ENCODE measurements at places on chromosomes 5 and 9.

GRCh38 chr9:137682428-137683105, 63.8 kb downstream of the EHMT1 start:
- DNase-seq: no peak

DNA sequence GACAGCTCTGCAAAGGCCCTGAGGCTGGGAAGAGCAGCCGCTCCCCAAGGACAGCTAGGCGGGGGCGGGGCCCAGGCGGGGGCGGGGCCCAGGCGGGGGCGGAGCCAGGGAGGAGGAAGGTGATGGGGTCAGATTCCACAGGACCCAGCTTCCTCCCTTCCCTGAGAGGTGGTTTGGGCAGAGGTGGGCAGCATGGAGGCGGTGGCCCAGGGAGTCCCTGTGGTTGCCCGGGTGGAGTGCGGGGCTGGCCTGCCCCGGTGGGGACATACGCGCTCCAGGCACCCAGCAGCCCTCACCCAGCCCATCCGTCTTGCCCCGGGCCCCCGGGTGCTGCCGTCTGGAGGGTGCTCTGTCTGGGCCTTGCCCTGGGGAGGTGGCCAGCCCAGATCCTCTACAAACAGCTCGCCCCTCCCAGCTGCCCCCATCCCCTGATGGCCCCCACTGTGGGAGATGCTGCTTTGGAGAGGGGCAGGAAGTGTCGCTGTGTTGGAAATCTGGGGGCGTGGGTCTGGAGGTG, 11.0 kb upstream of the RNU6ATAC start:
- DNase-seq: no peak

GRCh38 chr9:131817627-131818026, 77.8 kb upstream of the RAPGEF1 start:
- DNase-seq: no peak

DNA sequence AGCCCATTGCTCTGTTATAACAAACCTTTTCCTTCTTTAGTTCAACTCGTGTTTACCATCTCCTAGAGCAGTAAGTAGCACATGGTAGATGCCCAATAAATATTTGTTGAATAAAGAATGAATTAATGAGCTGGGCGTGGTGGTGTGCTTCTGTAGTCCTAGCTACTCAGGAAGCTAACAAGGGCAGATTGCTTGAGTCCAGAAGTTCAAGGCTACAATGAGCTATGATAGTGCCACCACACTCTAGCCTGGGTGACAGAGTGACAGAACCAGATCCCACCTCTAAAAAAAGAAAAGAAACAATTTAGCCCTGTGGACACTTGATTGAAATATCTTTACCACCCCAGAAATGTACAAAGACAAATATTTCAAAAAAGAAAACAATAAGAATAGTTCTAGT, 14.6 kb upstream of the PAM start:
- no peak for DNase-seq

GRCh38 chr9:38342096-38342495, 50.4 kb upstream of the ALDH1B1 start:
- no peak for DNase-seq

DNA sequence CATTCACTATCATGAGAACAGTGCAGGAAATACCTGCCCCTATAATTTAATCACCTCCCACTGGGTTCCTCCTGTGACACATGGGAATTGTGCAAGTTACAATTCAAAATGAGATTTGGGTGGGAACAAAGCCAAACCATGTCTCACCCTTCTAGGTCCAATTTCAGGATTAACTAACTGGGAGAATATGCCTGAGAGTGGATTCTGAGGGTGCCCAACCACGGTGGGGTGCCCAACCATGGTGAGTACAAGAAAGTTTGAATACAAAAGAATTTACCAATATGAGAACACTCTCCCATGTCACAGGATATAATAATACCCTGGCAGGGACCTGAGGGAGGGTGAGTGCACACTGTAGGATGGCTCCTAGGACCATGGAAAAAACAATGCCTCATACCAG, 17.2 kb upstream of the GDA start:
- no peak for DNase-seq

- DNase-seq: no peak
Measured at GRCh38 chr5:172429201-172429940, 25.0 kb downstream of the SH3PXD2B start.

- DNase-seq: no peak
Measured at GRCh38 chr5:95667678-95668077, 15.1 kb downstream of the SPATA9 start.

DNA sequence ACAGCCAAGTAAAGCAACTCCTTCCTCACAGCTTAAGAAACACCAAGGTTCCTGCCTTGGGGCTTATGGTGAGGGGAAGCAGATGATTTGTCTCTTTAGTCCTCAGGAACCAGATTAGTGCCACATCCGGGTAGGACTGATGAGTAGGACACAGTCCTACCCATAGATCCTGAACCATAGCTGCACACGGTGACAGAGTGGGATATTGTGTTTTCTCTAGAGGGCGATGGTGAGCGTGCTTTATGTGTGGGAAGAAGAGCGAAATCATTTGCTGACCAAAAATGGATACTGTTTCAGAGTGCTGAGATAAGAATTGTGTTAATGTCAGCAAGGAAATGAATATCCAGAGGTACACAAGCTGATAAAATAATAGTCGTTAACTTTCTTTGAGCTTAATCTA, 209.0 kb upstream of the FBXL7 start:
- DNase-seq: no peak

- no peak for DNase-seq
Measured at GRCh38 chr9:99362321-99362720, 140.2 kb downstream of the SEC61B start.

- no peak for DNase-seq
Measured at GRCh38 chr5:6717247-6717646, 4.0 kb downstream of the TENT4A start.

DNA sequence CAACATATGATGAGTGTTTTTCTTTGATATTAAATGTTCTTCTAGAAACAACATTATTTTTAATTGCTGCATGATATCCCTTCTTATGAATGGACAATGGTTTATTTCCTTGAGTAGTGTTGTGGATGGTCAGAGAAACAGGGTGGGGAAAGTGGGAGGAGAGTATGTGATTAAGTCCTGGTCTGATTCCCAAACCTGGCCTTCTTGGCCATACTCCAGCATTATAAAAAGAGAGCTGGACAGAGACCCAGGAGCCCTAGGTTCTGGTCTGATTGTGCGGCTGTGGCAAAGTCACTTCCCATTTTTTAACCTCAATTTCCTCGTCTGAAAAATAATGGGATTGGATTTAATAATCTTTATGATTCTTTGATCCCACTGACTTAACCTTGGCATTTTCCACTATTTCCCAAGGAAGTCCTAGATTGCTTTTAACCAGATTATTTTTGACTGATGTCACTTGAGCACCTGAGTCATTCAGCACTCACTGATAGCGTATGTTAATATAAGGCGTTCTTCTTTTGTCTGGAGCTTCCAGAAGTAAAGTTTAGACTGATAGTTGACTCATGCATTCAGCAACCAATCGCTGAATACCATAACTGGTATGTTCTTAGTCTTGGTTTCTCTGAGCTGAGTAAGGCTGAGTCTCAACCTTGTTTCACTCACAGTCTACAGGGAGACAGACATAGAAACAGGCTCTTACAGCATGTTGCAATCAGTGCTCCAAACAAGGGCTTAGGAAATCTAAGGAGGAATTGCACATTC, 26.2 kb downstream of the OSMR start:
- DNase-seq: no peak

- DNase-seq: no peak
Measured at GRCh38 chr9:69599232-69599971, 72.8 kb downstream of the APBA1 start.

DNA sequence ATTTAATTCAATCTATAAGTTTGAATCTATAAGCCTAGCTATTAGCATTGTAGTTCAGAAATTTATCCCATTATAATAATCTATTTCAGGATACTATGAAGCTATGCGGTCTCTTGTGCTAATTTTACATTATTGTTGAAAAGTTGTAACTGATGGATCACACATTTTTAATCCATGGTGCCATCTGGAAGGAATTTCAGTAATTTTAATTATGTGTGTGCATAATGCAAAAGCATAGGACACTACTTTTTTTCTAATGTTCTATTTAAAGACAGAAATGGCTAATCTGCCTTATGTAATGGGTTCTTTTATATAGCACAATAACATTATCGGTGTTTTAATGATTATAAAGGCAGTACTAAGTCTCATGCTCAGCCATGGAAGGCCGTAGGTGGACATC, 90.6 kb downstream of the HOMER1 start:
- DNase-seq: no peak

- DNase-seq: no peak
Measured at GRCh38 chr9:95313010-95313498, 4.5 kb downstream of the FANCC start.

- no peak for DNase-seq
Measured at GRCh38 chr9:112558476-112558875, 71.8 kb downstream of the KIAA1958 start.

- DNase-seq: no peak
Measured at GRCh38 chr5:39760385-39761198, 335.8 kb upstream of the DAB2 start.

DNA sequence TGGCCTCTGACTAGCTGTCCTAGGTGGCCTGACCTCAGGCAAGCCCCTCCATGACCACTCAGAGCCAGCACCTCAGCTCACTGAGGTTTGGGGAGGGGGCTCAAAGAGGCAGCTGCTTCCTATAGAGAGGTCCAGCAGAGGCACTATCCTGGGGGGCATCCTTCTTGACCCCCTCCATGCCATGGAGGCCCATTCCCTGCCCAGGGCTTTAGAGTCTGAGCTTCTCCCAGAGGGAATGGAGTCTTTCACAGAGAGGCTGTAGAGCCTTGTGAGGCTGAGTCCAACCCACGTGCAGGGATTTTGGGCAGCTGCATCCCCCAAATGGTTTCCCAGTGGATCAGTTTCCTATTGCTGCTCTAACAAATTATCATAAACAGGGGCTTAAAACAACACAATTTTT, 16.9 kb downstream of the IRF1 start:
- no peak for DNase-seq

GRCh38 chr9:126723807-126724172, 81.0 kb upstream of the ZBTB43 start:
- DNase-seq: no peak

DNA sequence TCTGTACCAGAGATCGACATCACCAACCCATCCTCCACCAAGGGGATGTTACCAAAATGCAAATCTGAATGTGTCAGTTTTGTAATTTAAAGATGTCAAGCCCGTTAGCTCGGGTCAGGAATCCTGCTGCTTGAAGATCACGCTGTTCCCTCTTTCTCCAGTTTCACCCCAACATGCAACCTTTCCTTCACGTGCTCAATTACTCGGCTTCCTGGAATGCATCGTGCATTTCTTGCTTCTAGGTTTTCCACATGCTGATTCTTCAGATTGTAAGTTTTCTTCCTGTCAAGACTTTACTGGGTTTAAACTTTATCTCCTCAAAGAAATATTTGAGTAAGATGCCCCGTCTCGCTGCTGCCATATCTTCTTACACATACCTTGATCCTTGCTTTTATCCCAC, 209.5 kb upstream of the SNX2 start:
- no peak for DNase-seq

DNA sequence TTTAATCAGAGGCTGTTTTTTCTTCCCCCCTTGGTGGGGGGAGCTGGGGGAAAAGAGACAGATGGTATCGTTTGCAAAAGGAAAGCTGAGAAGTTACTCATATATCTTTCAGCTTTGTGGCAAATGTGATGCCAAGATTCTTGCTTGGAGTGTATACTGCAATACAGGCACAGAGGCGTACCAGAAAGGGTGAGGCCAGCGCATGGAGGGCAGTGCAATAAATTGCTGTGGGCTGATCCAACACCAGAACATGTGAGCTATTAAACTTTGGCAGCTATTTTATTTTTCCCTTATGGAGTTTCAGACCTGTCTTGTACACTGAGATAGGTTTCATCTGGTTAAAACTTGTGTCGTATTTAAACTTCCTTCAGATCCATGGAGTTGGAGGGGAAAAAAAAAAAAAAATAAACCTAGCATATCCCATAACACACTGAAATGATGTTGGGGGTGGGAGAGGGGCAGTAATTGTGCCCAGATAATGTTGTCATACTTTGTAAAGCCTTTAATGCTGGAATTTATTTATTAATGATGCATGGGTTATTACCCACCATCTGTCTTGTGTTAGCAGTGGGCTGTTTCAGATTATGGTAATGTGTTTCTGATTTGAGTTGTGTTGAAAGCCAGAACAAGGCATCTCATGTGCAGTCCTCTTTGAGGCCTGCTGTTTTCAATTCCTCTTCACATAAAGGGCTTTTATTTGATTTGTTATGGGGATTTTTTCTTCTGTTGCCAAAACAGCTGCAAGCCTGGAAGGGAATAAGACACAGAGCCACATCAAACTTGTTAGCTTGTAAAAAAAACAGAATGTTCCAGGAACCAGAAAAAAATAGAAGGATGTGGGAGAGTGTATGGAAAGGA, 891.3 kb downstream of the TLE1 start:
- DNase-seq: no peak

GRCh38 chr5:73698011-73698410, 72.0 kb downstream of the ARHGEF28 start:
- DNase-seq: no peak

- DNase-seq: no peak
Measured at GRCh38 chr9:134136996-134137299, 1.1 kb downstream of the WDR5 start.

DNA sequence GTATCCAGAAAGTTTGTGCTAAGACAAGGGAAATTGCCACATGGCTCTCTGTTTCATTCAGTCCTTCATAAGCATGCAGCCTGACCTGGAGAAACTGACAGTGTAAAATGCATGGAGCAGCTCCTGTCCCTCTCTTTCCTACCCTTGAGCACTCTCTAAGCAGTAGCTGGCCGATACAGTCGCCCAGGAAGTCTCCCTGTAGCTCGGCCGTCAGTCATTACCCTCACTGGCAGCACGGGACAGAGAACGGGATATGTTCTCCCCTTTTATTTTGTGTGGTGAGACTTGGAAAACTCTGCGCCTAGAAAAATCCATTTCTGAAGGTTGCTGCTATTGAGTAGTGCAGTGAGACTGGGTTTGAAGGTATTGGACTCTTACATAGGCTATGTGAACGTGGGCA, 56.8 kb upstream of the KCNMB1 start:
- DNase-seq: no peak
